ENCODE measurements at places on chromosomes 2 and 18.

DNA sequence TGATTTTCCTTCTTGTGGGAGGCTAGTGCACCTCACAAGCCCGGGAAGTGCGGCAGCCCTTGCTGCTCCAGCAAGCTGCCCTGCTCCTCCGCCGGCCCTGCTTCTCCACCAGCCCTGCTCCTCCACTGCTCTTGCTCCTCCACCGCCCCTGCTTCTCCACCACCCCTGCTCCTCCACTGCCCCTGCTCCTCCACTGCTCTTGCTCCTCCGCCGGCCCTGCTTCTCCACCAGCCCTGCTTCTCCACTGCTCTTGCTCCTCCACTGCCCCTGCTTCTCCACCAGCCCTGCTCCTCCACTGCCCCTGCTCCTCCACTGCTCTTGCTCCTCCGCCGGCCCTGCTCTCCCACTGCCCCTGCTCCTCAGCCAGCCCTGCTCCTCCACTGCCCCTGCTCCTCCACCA, 95.6 kb downstream of the NDUFA10 start:
- DNase-seq = no peak

DNA sequence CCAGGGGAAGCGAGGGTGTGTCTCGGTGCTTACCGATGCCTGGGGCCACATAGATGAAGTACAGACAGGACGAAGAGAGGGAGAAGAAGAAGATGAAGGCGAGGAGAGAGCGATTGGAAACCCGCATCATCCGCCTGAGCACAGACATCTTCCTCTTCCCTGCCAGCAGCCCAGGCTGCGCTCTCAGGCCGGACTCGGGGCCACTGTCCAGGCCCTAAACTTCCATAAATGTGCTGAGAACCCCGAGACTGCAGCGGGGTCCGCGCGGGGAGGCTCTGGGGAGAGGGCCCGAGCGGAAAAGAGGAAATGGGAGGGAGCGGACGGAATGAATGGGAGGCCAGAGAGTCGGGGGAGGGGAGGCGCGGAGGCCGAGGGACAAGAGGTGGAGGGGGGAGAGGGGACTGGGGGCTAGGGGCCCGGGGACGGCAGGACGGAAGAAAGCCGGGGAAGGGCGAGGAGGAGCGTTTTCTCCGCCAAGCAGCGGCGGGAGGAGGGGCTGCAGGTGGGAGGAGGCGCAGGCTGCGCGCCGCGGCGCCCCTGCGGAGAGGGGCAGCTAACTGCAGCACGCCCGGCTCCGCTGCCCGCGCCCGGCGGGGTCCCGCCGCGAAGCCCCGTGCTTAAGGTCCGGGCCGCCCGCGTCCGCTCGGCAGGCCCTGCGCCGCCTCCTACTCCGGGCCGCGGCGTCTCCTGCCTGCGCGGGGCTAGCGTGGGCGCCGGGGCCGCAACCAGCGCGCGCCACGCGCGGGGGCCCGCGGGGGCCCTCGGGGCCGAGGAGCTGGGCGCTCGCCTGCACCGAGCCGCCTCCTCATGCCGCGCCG, at the start of gene B4GALT6:
TSS of gene B4GALT6 (minus strand) at position 303 of the 818 bp plus-strand sequence. CDS start at position 148, 155 bp downstream.
- no peak for DNase-seq

DNA sequence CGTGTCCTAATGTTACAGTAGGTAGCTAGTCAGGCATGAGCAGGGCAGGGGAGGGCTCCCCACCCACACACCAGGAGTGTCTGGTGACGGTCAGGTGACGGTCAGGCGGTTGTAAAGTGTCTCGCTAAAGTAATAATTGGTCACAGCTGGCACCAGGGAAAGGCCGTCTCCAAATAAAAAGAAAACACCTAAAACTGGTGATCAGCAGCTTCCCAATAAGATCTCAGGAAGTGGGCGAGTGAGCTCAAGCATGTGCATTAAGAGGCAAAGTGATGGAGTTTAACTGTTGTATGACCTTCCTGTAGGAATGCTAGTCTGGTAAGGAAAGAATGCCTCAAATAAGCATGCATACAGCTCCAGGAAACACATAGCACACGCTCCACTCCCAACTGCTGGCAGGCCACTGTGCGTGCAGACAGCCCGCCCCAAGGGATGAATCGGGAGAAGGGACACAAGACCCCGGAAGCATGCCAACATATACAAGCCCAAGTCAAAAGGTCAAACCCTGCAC, 177.1 kb downstream of the RNF144A start:
- DNase-seq = no peak

- DNase-seq = no peak
These were observed 144.3 kb downstream of the TFCP2L1 start for GRCh38 chr2:121140734-121141133.

DNA sequence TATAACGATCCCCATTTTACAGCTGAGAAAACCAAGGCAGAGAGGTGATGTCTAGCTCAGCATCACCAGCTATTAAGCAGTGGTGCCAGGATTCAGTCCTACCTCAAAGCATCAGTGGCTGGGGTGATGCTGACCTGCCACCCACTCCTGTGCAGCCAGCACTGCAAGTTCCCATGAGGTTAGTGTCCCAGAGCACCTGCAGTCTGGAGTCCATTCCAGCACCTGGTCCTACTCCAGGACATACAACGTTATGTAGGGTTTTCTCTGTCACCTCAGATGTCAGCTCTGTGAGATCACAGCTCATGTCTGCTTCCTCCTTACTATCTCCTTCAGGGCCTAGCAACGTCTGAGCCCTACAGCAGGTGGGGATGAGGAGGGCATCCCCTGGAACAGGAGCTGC, 328.0 kb upstream of the HS6ST1 start:
- DNase-seq = no peak

GRCh38 chr2:44184106-44184505, 15.4 kb downstream of the PPM1B start:
- no peak for DNase-seq

- DNase-seq = no peak
These were observed 485.6 kb upstream of the SPRED2 start for GRCh38 chr2:65917986-65918385.

DNA sequence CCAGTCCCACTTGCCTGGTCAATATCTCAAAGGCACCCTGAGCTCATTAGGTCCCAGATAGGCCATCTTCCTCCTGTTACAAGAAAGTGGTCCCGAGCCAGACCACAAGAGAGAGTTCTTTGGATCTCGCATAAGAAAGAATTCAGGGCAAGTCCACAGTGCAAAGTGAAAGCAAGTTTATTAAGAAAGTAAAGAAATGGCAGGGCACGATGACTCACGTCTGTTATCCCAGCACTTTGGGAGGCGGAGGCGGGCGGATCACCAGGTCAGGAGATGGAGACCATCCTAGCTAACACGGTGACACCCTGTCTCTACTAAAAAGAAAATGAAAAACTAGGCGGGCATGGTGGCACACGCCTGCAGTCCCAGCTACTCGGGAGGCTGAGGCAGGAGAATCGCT, 10.8 kb upstream of the SMAD7 start:
- no peak for DNase-seq
